Natural killer cell treated with Interleukin-12 subunit alpha and Interleukin-12 subunit beta and Interleukin-15 and Interleukin-18, amount 100 ng/mL, for 72 hours (primary cell): ENCODE measurements at places on chromosomes 1 and 21. TPM values are rescaled to one million over a fixed set of nuclear protein-coding genes. Genes with fewer than 3 reads are reported as not detected.

DNA sequence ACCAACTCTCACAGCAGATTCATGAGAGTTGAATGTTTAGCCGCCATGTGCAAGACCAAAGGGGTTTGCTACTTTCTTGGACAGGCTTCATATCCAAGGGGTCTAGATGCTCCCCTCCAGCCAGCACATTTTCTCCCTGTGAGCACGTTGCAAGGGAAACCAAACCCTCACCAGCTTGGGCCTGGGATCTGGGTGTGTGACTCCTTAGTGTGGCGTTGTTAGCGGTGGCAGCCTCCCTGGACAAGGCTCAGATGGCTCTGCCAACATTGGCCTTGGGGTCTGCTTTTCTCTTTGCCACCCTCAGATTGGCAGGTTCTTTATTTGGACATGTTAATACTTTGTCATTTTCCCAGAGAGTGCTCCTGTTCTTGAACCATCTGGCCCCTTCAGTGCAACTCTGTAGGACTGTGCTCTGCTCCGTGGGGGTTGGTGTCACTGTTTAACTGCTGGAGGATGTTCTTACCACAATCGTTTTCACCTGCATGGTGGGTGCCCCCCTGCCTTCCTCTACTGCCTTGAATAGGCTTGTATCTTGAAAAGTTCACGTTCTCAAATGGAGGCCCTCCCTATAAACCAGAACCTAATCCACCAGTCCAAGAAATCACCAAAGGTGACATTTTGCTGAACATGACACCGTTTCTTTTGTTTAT is 13.4 kb downstream of the ABCG1 start:
- H3K4me1 ChIP-seq = peaks cover 49% of the 10 kb centered on the region
- H3K36me3 ChIP-seq = no peaks in the 10 kb centered on the region
- no peaks in the 10 kb centered on the region for H3K27me3 ChIP-seq

GRCh38 chr1:218395916-218396315 is 50.8 kb downstream of the TGFB2 start:
- no peaks in the 10 kb centered on the region for H3K36me3 ChIP-seq
- H3K27ac ChIP-seq = no peak overlapping the region
- H3K27me3 ChIP-seq = peaks cover 8% of the 10 kb centered on the region
- H3K4me1 ChIP-seq = no peaks in the 10 kb centered on the region

DNA sequence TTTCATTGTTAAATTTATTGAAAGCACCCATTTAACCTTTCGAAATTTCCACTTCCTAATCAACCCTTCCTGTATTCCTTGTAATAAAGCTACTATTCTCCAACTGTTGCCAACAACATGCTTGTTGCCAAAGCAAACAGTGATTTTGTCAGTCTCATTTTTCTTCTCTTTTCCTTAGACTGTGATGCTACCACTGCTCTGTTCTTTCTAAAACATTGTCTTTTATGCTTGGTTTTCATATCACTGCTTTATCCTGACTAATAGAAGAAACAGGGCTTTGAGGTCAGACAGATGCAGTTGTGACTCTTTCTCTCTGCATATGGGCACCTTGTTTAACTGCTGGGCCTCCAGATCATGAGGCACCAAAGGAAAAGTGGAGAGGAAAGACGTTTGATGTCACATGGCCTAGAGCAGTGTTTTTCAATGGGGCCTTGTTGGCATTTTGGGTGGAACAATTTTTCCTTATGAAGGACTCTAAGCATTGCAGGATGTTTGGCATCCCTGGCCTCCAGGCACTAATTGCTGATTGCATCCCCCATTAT is 56.1 kb downstream of the HMCN1 start:
- peaks cover 5% of the 10 kb centered on the region for H3K27me3 ChIP-seq
- DNase-seq = no peak
- H3K36me3 ChIP-seq = no peaks in the 10 kb centered on the region
- H3K27ac ChIP-seq = no peak overlapping the region
- no peaks in the 10 kb centered on the region for H3K4me1 ChIP-seq

DNA sequence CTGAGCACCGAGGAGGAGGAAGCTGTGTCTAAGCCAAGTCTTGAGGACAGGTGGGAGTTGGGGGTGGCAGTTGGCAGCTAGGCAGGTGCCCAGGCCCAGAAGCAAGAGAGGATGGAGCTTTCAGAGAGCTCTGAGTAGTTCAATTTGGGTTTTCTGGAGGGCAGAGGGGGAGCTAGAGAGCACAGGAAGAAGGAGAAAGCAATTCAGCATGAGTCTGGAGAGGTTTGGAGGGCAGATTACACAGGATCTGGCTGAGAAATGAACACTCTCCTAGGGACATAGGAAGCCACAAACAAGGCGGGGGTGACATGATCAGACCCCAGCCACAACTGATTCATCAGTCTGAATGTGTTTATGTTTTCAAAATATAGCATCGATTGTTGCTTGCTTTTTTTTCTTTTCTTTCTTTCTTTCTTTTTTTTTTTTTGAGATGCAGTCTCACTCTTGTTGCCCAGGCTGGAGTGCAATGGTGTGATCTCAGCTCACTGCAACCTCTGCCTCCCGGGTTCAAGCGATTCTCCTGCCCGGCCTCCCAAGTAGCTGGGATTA is 23.8 kb downstream of the PTPRF start:
- DNase-seq = no peak
- H3K27ac ChIP-seq = no peak overlapping the region
- no peaks in the 10 kb centered on the region for H3K36me3 ChIP-seq

- no peak overlapping the region for H3K4me3 ChIP-seq
- no peak overlapping the region for H3K27ac ChIP-seq
- H3K27me3 ChIP-seq = no peaks in the 10 kb centered on the region
- no peaks in the 10 kb centered on the region for H3K36me3 ChIP-seq
- no peak for DNase-seq
- peaks cover 11% of the 10 kb centered on the region for H3K4me1 ChIP-seq
Observed at GRCh38 chr1:2179283-2180013, 15.1 kb downstream of the FAAP20 start.

DNA sequence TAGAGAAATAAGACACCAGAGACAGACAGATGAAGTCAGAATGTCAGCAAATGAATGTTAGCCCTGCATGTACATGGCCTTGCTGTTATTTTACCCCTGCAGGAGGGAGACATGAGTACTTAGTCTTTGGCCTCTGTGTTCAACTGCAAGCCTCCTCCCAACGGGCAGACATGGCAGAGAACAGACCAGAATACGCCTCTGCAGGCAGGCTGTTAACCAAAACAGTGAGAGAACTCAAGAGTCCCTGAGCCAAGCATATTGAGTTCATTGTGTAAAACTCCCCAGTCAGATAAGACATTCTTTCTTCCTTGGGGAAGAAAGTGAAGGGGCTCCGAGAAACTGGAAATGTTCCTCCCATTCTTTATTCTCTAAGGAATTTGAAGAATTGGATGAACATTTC is 150.9 kb downstream of the PHTF1 start:
- peaks cover 30% of the 10 kb centered on the region for H3K27me3 ChIP-seq
- H3K36me3 ChIP-seq = peaks cover 5% of the 10 kb centered on the region
- peaks cover 2% of the 10 kb centered on the region for H3K4me1 ChIP-seq
- H3K27ac ChIP-seq = no peak overlapping the region

- DNase-seq = no peak
- peaks cover 5% of the 10 kb centered on the region for H3K4me1 ChIP-seq
- no peak overlapping the region for H3K4me3 ChIP-seq
- no peaks in the 10 kb centered on the region for H3K36me3 ChIP-seq
- no peak overlapping the region for H3K27ac ChIP-seq
Observed at GRCh38 chr1:212459656-212460055, 26.9 kb downstream of the NENF start.

- H3K36me3 ChIP-seq = no peaks in the 10 kb centered on the region
- DNase-seq = no peak
- H3K4me3 ChIP-seq = no peak overlapping the region
- no peaks in the 10 kb centered on the region for H3K4me1 ChIP-seq
- H3K27me3 ChIP-seq = peaks cover 19% of the 10 kb centered on the region
Observed at GRCh38 chr1:227390525-227390924, 72.2 kb upstream of the CDC42BPA start.

- peaks cover 17% of the 10 kb centered on the region for H3K4me1 ChIP-seq
- no peak overlapping the region for H3K27ac ChIP-seq
- no peaks in the 10 kb centered on the region for H3K27me3 ChIP-seq
- no peak for DNase-seq
- no peaks in the 10 kb centered on the region for H3K36me3 ChIP-seq
- no peak overlapping the region for H3K4me3 ChIP-seq
Observed at GRCh38 chr1:10068605-10069294, 36.0 kb downstream of the UBE4B start.

DNA sequence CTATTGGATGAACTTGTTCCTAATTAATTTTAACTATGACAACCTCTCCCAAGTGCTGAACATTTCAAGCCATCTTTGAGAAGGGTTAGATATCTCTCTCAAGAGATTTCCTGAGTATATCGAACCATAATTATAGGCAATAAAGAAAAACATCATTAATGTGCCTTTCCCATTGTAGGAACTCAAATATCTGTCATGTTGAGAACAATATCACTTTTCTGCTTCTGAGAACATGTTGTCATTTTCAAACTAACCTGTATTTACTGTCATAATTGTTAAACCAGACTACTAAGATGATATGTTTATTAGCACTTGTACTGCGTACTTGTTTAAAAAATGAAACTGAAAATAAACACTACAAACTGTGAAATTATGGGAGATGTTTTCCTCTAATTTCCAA is 4.3 kb downstream of the EPS15 start:
- H3K4me3 ChIP-seq = peak overlapping the region; percentile 98
- peaks cover 57% of the 10 kb centered on the region for H3K4me1 ChIP-seq
- H3K36me3 ChIP-seq = peaks cover 7% of the 10 kb centered on the region
- DNase-seq = no peak

- H3K4me1 ChIP-seq = no peaks in the 10 kb centered on the region
- no peaks in the 10 kb centered on the region for H3K27me3 ChIP-seq
- no peaks in the 10 kb centered on the region for H3K36me3 ChIP-seq
- H3K4me3 ChIP-seq = no peak overlapping the region
- no peak for DNase-seq
Observed at GRCh38 chr1:64683419-64683818, 61.5 kb upstream of the RAVER2 start.

GRCh38 chr21:14753466-14754258 is 207.5 kb upstream of the SAMSN1 start:
- DNase-seq = no peak
- H3K36me3 ChIP-seq = no peaks in the 10 kb centered on the region
- no peaks in the 10 kb centered on the region for H3K4me1 ChIP-seq
- H3K27ac ChIP-seq = no peak overlapping the region

DNA sequence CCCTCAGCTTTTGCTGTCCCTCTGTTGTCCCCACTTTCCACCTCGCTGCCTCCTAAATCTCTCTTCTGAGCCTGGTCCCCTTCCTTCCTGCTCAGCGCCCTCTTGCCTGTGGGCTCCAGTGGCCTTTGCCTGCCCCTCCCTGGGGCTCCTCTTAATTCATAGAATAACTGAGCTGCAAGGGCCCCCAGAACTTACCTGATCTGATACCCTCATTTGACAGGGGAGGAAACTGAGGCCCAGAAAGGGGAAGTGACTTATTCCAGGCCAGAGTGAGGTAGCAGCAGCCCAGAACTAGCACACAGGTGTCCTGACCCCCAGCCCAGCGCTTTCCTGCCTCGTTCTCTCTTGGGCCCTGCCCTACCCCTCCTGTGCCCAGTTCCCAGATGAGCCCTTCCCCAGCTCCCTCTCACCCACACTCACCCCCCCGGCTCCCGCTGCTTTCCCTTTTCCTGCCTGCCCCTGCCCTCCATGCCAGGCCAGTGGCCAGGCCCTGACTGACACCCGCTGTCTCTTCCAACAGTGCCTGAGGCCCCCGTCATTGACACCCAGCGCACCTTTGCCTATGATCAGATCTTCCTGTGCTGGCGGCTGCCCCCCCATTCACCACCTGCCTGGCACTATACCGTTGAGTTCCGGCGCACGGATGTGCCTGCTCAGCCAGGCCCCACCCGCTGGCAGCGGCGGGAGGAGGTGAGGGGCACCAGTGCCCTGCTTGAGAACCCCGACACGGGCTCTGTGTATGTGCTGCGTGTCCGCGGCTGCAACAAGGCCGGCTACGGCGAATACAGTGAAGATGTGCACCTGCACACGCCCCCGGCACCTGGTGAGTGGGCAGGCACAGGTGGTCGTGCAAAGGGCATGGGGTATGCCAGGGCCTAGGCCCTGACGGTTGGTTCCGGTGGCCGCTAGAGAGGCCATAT is 5.7 kb downstream of the TRIM46 start:
- DNase-seq = peak; percentile 34
- H3K4me3 ChIP-seq = no peak overlapping the region
- H3K27me3 ChIP-seq = no peaks in the 10 kb centered on the region
- H3K36me3 ChIP-seq = no peaks in the 10 kb centered on the region
- no peak overlapping the region for H3K27ac ChIP-seq
- peaks cover 12% of the 10 kb centered on the region for H3K4me1 ChIP-seq

- no peak for DNase-seq
- H3K4me3 ChIP-seq = no peak overlapping the region
- H3K36me3 ChIP-seq = no peaks in the 10 kb centered on the region
- H3K4me1 ChIP-seq = no peaks in the 10 kb centered on the region
- no peak overlapping the region for H3K27ac ChIP-seq
Observed at GRCh38 chr1:220368352-220369265, 96.4 kb upstream of the RAB3GAP2 start.

DNA sequence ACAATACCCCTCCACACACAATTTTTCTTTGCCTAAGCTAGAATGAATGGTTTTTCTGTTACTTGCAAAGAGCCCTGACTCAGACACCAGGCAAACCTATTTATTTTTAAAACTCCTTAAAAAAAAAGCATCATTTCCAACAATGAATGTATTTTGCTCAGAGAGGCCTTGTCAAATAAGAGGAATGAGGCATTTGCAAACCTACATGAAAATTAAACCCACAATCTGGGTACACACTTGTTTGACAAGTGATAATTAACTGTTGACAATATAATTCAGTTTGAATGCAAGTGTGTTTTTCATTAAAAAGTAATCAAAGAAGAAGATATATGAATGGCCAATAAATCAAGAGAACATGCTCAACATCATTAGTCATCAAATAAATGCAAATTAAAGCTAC is 339.5 kb downstream of the PTPRU start:
- no peak for DNase-seq
- no peaks in the 10 kb centered on the region for H3K27me3 ChIP-seq
- no peak overlapping the region for H3K4me3 ChIP-seq
- no peak overlapping the region for H3K27ac ChIP-seq
- no peaks in the 10 kb centered on the region for H3K4me1 ChIP-seq

GRCh38 chr1:115181231-115181630 is 91.9 kb upstream of the TSPAN2 start:
- H3K4me1 ChIP-seq = no peaks in the 10 kb centered on the region
- DNase-seq = no peak
- no peak overlapping the region for H3K4me3 ChIP-seq
- peaks cover 4% of the 10 kb centered on the region for H3K27me3 ChIP-seq

GRCh38 chr1:229199261-229200243 is 71.4 kb upstream of the RAB4A start:
- peak overlapping the region; percentile 65 for H3K4me3 ChIP-seq
- H3K36me3 ChIP-seq = no peaks in the 10 kb centered on the region
- peaks cover 34% of the 10 kb centered on the region for H3K4me1 ChIP-seq
- peaks cover 12% of the 10 kb centered on the region for H3K27me3 ChIP-seq

GRCh38 chr1:118338936-118339335 is 153.9 kb upstream of the SPAG17 start:
- no peaks in the 10 kb centered on the region for H3K36me3 ChIP-seq
- DNase-seq = no peak
- no peak overlapping the region for H3K27ac ChIP-seq
- no peaks in the 10 kb centered on the region for H3K4me1 ChIP-seq
- no peaks in the 10 kb centered on the region for H3K27me3 ChIP-seq

The SDHC gene
- total RNA-seq = 127 TPM

The KCNE2 gene
- not detected for total RNA-seq

The PCBP3 gene
- 0.43 TPM for total RNA-seq

The UBL4B gene
- total RNA-seq = not detected

The TMIGD3 gene
- total RNA-seq = not detected

The SLC6A9 gene
- total RNA-seq = 3.5 TPM

The SNX7 gene
- total RNA-seq = not detected
